Mononuclear cell (primary cell): ENCODE measurements at places on chromosomes 3 and 15. TPM values are rescaled to one million over a fixed set of nuclear protein-coding genes. Genes with fewer than 3 reads are reported as not detected.

KNG1 gene
- total RNA-seq, result 0.21 TPM

SEMA3G gene
- 0.31 TPM for total RNA-seq

ANKRD63 gene
- total RNA-seq, result not detected

LRRC2 gene
- total RNA-seq, result 0.10 TPM

GUCA1C gene
- not detected for total RNA-seq

SLCO3A1 gene
- total RNA-seq, result 17.7 TPM

CYP1A2 gene
- not detected for total RNA-seq

MAP6D1 gene
- total RNA-seq, result 3.8 TPM

THUMPD3 gene
- 62.0 TPM for total RNA-seq

GNAT1 gene
- not detected for total RNA-seq

EPHA3 gene
- total RNA-seq, result not detected

CMTM8 gene
- total RNA-seq, result 2.9 TPM

CHAC1 gene
- total RNA-seq, result 0.52 TPM

CYP8B1 gene
- total RNA-seq, result under 0.01 TPM

ACOX2 gene
- total RNA-seq, result 0.73 TPM

SLC9C1 gene
- 0.10 TPM for total RNA-seq

AP4E1 gene
- 11.2 TPM for total RNA-seq

APOD gene
- total RNA-seq, result not detected

RNF168 gene
- 25.9 TPM for total RNA-seq

CLCN2 gene
- 0.63 TPM for total RNA-seq

PRC1 gene
- 15.0 TPM for total RNA-seq

CP gene
- total RNA-seq, result 0.21 TPM

HRG gene
- not detected for total RNA-seq

SNX33 gene
- total RNA-seq, result 1.2 TPM

IL5RA gene
- 4.4 TPM for total RNA-seq

HEG1 gene
- total RNA-seq, result 11.0 TPM

CDHR4 gene
- total RNA-seq, result not detected

STRIT1 gene
- not detected for total RNA-seq

FOXB1 gene
- 0.10 TPM for total RNA-seq

LRTM1 gene
- not detected for total RNA-seq

POLG gene
- 84.7 TPM for total RNA-seq

LMAN1L gene
- 0.21 TPM for total RNA-seq
